Activated naive CD4-positive, alpha-beta T cell (primary cell): ENCODE measurements at places on chromosomes 1 and 21.

DNA sequence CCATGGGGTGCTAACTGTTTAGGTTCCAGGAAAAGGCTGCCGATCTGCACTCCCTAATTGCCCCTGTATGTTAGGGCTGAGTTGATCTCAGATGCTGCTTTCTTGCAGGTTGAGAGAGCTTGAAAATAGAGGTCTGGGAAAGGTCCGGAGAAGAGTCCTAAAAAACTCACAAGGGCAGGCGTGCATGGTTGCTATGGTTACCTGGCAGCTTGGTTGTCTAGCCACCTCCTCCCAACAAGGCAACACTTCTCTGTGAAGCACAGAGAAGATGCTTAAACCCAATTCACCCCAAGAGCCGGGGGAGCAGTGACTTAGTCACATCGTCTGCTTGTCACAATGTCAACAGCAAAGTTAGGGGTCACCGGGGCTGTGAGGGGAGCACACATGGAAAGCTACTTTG, 31.0 kb upstream of the LRRC52 start:
- no peak for DNase-seq

- DNase-seq = no peak
Measured at GRCh38 chr1:156200044-156200443, 6.1 kb downstream of the SLC25A44 start.

DNA sequence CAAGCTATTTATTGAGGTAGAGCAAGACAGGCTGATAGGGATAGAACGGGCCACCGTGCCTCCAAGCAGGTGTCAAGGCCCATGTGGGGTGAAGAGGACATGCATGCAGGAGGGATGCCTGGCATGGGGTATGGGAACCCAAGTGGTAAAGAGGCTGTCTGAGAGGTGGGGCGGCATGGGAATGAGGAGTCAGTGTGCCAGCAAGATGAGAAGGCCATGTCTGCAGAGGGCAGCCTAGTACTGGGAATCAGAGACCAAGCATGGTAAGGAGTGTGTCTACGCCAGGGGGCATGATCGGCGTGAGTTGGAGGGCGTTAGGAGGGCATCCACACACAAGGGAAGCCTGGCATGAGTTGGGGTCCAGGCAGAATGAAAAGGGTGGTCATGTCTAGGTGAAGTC, 303.7 kb upstream of the PLD5 start:
- DNase-seq = no peak

DNA sequence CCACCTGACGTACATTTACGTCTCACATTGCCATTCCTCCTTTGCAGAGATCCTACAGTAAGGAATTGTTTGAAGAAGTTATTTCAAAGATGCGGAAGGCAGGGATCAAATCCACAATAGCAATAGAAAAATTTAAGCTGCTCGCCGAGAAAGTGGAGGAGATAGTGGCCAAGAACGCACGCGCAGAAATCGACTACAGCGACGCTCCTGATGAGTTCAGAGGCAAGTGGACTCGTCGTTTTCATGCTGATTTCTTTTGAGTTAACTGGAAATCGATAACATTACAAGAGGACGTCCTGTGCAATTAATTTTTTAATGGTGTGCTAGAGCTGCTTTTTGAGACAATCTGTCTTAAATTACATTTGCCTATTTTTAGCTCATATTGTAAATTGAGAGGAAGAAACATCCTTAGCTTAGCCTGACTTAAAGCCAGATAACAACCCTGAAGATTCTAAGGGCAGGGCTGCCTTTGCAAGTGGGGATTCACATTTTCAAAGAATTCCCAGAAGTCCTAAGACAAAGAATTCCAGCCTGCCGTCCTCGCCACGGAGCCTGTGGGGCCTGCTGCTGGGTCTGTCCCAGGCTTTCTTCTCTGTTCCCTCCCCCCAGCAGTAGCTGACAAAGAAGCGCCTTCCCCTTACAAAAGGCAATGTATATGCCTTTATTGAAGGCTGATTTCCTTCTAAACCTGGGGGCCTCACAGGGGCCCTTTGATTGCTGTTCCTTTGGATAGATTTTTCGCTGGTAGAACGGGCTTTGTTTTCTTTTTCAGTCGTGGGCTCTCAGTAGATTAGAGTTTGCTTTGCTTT, 31.6 kb upstream of the KIF1B start:
- DNase-seq = no peak

DNA sequence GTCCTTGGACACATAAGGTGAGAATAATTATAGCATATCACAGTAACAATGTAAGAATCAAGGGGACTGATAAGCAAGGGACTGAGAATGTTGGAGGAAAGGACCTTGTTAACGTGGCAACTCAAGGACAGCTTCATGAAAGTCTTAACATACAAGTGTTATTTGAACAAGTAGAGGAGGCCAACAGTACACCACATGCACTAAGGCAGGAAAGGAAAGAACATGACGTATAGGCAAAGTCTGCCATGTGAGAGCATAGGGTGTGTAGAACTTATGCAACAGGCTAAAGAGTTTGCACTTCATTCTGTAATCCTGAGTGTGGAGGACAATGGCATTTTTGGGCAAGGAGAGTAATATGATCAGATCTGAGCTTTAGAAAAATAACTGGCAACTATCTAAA, 33.3 kb upstream of the DIRAS3 start:
- DNase-seq = no peak

DNA sequence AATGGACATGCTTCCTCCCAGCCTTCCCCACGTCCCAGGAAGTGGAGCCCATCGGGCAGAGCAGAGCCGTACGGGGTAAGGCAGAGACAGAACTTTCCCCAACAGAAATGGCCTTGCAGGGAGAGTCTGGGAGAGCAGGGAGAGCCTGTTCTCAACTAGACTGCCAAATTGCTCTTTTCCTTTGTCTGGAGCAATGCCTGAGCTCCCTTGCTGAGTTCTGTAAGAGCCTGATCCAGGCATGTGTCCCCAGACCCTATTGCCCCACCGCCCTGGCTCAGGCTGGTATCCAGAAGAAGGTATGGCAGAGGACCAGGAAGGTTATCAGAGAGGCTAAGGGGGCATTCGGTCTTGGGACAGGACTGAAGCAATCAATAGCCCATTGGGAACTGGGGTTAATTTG, 79.9 kb downstream of the TMEM53 start:
- no peak for DNase-seq

DNA sequence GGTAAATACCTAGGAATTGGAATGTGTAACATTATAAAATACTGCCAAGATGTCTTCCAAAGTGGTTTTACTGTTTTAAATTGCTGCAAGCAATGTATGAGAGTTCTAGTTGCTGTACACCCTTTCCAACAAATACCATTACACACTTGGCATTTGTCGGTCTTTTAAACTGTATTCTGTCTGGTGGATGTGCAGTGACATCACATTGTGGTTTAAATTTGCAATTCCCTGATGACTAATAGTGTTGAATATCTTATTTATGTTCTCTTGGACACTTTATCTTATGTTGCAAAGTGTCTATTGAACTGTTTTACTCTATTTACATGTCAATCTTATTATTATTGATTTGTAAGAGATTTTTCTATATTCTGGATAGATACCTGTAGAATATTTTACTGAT, 561.2 kb upstream of the B3GALT2 start:
- DNase-seq = no peak

GRCh38 chr1:244325056-244325758, 126.5 kb downstream of the ADSS2 start:
- DNase-seq = no peak

GRCh38 chr1:151581921-151582320, 29.9 kb upstream of the SNX27 start:
- DNase-seq = no peak

- no peak for DNase-seq
Measured at GRCh38 chr1:38194472-38194871, 147.9 kb upstream of the POU3F1 start.

- no peak for DNase-seq
Measured at GRCh38 chr1:1358433-1359271, at the start of gene MXRA8. TSS of gene MXRA8 (minus strand) at chr1:1358555. CDS start at chr1:1358504, 51 bp downstream.

GRCh38 chr1:151635479-151636072, 23.7 kb downstream of the SNX27 start:
- DNase-seq = no peak

DNA sequence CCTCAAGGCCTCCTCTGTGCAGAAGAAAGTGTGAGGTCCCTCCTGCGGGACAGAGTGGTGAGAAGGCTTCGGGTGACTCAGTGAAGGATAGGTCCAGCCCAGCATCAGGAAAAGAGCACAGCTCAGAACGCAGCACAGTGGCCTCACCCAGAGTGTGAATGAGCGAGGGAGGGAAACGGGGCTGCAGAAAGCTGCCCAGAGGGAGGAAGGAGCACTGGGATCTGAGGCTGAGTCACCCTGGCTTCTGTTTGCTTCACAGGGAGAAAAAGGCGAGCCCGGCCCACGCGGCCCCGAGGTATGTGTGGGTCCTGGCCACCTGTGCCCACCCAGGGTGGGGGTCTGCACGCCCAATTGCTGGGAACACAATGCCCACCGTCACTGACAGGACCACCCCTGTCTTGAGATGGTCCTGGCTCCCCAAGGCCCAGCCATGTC, 24.3 kb downstream of the COL6A2 start:
- DNase-seq = no peak

- DNase-seq = no peak
Measured at GRCh38 chr1:30750731-30751291, 6.8 kb downstream of the LAPTM5 start.

- no peak for DNase-seq
Measured at GRCh38 chr1:233543338-233544255, 70.3 kb upstream of the KCNK1 start.

DNA sequence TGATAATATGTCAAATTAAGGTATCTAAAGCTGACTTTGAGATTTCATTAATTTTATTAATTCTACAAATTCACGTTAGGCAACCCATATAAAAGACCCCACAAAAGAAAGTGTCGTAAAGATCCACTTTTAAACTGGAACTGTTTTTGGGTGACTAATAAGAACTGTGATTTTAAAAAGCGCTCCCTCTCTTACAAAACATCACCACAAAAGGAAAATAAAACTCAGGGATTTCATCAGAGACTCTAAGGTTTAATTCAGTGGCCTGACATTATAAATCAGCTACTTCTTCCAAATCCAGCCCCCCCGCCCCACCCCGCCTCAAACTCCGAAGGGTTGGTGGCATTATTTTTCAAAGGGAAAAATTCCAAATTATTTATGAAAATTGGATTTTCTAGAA, 2.7 kb downstream of the COL24A1 start:
- no peak for DNase-seq

GRCh38 chr1:21294266-21294989, 4.2 kb upstream of the ECE1 start:
- DNase-seq = peak; percentile 70

DNA sequence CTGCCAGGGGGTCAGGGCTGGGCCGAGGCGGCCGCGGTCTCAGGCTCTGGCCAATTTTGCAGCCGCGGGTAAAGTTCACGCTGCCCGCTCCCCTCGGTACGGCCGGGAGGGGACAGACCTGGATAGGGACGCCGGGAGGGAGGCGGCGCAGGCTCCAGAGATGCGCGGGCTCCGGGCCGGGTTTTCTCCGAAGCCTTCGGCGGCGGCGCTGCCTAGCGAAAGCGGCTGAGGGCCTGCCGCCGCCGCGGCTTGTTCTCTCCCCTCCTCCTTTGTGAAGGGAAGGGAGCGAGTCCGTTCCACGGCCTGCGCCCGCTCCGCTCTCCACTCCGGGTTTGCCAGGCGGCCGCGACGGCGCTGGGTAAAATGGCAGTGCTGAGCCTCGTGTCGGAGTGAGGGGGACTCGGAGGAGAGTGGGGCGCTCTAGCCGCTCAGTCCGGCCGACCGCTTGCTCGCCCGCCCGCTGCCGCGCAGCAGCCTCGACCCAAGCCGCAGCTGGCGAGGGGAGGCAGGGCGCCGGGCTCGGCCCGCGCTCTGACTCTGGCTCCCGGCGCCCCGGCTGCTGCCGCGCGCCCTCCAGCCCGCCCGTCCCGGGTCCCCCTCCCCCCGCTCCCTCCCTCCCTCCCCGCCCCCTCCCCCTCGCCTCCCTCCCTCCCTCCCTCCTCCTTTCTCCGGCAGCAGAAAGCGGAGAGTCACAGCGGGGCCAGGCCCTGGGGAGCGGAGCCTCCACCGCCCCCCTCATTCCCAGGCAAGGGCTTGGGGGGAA, at the start of gene ARID1A:
Gene ARID1A, plus strand, starts transcription at position 660 of the 763 bp plus-strand sequence. CDS start 389 bp downstream, outside the sequence.
- peak; percentile 94 for DNase-seq

- DNase-seq = no peak
Measured at GRCh38 chr21:24025101-24025500, 1582.2 kb downstream of the MRPL39 start.

GRCh38 chr1:243253926-243254232, 1.2 kb downstream of the CEP170 start:
- no peak for DNase-seq

DNA sequence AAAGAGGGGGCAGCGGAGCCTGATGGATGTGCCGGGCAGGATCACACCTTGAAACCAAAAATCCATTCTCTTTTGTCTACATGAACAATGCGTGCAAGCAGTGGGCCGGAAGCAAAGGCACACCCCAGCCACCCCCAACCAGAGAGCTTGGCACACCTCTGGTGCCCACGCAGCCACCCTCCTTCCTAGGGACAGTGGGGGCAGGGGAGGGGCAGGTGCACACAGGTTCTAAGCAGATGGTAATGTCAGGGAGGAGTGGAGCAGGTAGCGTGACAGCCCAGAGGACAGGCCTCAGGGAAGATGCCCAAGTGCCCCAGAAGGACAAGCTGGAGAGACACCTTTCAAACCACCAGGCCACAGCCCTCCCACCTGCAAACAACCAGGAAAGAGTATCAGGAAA, 36.5 kb downstream of the SYF2 start:
- DNase-seq = no peak

- no peak for DNase-seq
Measured at GRCh38 chr1:19384113-19384512, 72.0 kb downstream of the SLC66A1 start.

DNA sequence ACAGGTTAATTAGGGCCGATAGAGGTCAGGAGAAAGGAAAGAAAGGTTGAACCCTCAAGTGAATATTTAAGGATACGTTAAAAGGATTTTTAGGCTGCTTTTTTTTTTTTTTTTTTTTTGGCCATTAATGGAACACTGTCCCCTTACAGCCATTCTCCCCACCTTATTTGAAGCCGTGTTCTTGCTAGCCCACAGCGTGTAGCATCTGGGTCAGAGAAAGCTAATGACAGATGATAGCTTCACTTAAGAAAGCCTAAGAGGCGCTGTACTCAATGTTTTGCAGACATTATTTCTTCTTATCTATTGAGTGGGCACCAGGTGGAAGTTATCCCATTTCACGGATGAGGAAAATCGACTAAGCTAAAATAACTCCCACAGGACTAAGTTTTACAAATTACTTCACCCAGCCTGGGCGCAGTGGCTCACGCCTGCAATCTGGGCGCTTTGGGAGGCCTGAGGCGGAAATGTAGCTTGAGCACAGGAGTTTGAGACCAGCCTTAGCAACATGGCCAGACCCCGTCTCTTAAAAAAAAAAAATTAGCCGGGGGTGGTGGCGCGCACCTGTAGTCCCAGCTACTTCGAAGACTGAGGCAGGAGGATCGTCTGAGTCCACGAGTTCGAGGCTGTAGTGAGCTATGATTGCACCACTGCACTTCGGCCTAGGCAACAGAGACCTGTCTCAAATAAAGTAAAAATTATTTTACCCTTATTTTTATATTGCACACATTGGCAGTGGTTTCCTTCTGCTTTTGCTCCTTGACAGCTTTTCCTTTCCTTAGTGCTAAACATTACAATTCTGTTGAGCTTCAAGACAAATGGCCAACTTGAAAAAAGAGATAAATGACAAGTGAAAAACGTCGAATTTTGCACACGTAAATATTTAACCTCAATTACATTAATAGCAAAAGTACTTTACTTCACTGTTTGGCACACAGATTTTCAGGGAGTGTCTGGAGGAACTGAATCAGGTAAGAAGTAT, 1.1 kb upstream of the PHTF1 start:
- no peak for DNase-seq
